ENCODE measurements at places on chromosomes 6 and 20.

DNA sequence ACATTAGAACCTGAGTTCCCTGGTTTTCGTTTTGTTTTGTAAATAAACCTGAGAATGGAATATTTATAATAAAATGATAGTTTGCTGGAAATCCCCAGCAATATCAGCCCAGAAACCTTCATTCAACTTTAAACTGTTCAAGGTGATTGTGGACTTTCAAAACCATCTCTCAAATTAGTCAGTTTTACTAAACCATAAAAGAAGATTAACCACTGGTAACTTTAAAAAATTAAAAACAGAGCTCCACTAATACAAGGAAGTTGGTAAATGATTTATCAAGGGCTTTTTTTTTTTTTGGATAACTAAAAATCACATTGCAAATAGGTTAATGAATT is 10.0 kb downstream of the MBOAT1 start:
- DNase-seq, result no peak

- no peak for DNase-seq
These were observed 253.4 kb downstream of the EPHA7 start for GRCh38 chr6:93165850-93166430.

- no peak for DNase-seq
These were observed 5.1 kb downstream of the ELOVL2 start for GRCh38 chr6:11039040-11039439.

DNA sequence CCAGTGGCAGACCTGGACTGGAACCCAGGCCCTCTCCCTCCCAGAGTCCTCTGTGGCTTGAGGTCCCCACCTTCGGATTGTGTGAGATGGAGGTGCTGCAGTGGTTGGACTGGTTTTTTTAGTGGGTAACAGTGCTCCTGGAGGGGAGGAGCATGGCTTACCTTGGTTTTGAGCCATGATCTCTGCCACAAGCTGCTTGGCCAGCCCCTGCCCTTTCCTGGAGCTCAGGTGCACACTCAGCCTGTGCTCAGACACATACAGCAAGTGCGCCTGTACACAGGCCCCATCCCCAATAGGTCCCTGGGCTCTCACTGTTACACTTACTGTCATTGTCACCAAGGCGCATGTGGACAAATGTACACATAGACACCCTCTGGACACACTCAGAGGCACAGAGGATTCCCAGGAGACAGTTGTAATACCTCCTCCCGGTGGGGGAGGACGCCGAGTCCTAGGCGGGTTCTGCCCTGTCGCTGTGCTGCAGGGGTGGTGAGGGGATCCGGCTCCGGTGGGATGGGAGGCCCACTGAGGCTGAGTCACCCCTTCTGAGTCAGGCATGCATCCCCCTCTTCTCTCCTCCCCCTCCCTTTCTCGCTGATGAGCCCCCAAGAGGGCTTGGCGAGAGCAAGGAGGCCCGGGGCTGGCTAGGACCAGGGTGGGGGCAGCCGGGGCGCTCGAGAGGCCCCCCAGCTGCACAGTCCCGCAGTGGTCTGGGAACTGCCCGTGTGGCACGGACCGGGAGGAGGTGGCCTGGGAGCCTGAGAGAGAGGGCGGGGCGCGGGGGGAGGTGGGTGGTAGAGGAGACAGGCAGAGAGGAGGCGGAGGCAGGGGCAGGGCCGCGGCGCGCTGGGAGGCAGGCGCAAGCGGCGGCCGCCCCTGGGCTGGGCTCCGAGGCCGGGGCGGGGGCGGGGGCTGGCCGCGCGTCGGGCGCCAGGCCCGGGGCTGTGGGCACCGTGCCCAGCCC is 522 bp upstream of the EPB41L1 start:
- DNase-seq, result no peak

DNA sequence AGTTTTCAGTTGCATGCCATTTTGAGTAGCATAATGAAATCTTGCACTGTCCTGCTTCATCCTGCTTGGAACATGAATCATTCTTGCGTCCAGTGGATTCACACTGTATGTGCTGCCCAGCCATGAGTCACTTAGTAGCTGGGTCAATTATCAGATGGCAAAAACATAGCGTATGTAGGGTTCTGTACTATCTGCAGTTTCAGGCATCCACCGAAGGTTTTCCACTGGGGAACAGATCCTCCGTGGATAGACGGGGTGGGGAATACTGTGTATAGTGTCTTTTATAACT is 61.4 kb downstream of the IL22RA2 start:
- DNase-seq, result no peak

- no peak for DNase-seq
These were observed 628 bp downstream of the RBM24 start for GRCh38 chr6:17281497-17282481.

DNA sequence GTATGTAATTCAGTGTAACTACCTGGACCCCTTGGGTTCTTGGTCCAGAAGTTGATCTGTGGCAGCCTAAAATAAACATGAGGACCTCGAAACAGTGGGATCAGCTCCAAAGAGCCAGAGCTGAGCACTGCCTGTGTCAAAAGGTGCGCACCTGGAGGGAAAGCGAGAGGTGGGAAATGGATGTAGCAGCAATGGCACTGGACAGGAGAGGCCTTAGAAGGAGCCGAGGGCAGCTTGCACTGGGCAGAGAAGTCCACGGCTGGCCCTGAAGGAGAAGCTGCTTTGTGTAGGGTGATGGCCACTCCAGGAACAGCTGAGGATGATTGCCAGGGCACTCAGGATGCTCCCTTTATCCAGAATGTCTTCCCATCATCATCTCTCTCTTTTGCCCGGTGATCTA is 213.9 kb upstream of the SNX9 start:
- DNase-seq, result no peak

DNA sequence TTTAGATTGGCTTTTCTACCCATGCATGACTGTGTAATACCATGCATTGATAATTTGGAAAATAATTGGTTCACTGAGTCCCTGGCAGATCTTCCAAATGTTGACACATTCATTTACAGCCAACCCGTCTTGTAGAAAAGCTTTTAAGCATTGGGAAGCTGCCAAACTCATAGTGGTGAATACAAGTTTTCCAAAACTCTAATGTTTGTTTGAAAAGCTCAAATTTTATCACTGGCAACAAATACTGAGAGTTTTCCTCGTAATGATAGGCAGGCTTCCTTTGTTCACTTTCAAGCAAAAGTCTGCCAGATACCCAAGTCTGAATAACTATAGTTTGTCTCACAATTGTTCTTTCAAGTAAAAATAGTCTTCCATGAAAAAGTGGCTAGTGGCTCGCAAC is 143.0 kb downstream of the FIG4 start:
- no peak for DNase-seq

Measured in activated naive CD8-positive, alpha-beta T cell treated with anti-CD3 and anti-CD28 coated beads, Interleukin-2, amount 50 U/mL, for 16 hours (primary cell).